ENCODE measurements at places on chromosomes 13 and 19. TPM values are rescaled to one million over a fixed set of nuclear protein-coding genes. Genes with fewer than 3 reads are reported as not detected.
A peak's percentile ranks its signal among the peaks of the same experiment; 100 is the strongest.

- no peak for DNase-seq
Measured at GRCh38 chr19:47019431-47020041, at the start of gene NPAS1. Gene NPAS1, plus strand, starts transcription at chr19:47019837. Its CDS starts 1,211 bp downstream, at chr19:47021048.

GRCh38 chr19:13120817-13121216 lies 2.8 kb downstream of the NACC1 start:
- DNase-seq, result no peak

GRCh38 chr19:18853755-18854427 lies 22.1 kb downstream of the UPF1 start:
- no peak for DNase-seq

DNA sequence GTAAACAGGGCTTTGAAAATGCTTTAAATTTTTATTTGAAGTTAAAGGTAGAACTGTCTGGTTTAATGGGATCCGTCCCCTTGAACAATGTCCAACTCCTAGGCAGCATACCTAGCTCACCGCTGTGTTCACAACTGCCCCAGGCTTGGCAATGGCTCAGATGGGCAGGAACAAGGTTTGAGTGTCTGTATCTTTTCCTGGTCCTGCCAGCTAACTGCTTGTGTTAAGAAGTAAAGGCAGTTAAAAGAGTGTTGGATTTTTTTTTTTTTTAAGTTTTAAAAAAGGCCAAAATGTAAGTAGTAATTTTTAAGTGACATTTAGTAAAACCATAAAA lies 66.7 kb upstream of the FNDC3A start:
- no peak for DNase-seq

DNA sequence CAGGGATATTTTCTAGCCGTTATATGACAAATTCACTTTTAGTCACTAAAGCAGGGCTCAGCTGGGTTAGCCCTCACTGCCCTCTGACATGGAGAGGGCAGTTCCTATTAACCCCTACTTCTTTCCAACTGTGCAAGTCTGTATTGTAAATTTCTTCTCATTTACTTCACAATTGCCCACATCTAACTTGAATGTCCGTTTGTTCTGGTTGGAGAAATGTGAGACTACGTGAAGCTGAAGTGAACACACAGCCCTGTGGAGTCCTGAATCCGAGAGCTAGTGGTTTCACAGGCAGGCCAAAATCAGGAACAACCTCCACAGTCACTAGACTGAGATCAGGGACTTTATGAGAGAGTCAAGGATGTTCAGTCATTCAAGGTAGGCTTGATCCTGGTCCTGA lies 4.4 kb upstream of the MYO16 start:
- DNase-seq, result no peak

DNA sequence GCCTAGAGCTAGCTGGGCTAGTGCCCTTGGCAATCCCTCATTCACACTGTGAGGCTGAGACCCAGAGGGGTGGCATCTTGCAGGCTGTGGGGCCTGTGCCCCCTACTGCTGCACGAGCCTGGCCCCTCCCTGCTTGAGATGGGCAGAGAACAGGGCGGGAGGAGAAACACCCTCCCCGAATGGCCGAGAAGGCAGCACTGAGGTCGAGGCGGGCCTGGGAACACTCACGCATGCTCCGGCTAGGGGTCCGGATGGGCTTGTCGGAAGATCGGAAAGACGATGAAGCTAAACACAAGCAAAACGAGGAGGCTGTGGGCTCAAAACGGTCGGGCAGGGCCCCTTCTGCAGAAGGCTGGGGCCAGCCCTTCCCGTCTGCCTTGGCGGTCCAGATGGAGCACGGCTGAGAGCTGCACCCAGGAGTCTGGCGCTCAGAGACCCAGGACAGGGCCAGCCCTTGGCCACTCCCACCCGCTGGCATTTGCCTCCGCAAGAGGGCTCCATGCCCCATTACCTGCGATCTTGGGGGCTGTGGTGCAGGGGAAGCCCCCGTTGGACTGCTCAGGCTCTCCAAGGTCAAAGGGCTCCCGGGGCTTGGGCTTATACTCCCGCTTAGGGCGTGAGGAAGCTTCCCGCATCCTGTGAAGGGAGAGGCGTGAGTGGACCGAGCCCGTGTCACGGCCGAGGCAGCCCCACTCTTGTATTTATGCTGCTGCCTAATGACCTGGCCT lies 18.9 kb downstream of the MPND start:
- no peak for DNase-seq

- DNase-seq, result no peak
Measured at GRCh38 chr19:10593820-10594637, 6.9 kb upstream of the AP1M2 start.

- DNase-seq, result peak; percentile 41
Measured at GRCh38 chr19:23075031-23075733, 41.6 kb upstream of the ZNF730 start.

DNA sequence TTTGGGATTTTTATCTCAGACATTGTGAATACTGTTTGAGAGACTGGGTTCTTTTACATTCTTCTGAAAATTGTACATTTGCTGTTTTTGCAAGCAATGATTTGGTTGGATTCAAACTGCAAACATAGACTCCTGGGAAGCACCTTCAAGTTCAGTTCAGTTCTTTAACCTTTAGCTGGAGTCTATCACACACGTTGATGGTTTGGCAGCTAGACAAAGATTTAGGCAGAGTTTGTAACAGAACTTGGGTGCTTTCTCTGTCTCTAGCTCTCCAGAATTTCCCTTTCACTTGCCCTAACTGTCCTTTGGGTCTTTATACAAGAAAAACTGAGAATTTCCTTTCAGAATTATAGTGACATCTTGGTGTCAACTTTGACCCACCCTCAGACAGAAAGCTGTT lies 556.6 kb downstream of the DIAPH3 start:
- no peak for DNase-seq

GRCh38 chr13:98650396-98651107 lies 73.6 kb upstream of the STK24 start:
- no peak for DNase-seq

- no peak for DNase-seq
Measured at GRCh38 chr13:81602241-81602640, 1261.3 kb upstream of the SPRY2 start.

- no peak for DNase-seq
Measured at GRCh38 chr19:32891609-32892008, 22.0 kb upstream of the SLC7A9 start.

Gene KIR2DL1
- not detected for polyA plus RNA-seq

Gene CDX2
- polyA plus RNA-seq, result not detected

Gene GDF15
- polyA plus RNA-seq, result 206 TPM

Gene CGB8
- not detected for polyA plus RNA-seq

All from endothelial cell of umbilical vein (primary cell).